ENCODE measurements at places on chromosomes 1 and 21.

DNA sequence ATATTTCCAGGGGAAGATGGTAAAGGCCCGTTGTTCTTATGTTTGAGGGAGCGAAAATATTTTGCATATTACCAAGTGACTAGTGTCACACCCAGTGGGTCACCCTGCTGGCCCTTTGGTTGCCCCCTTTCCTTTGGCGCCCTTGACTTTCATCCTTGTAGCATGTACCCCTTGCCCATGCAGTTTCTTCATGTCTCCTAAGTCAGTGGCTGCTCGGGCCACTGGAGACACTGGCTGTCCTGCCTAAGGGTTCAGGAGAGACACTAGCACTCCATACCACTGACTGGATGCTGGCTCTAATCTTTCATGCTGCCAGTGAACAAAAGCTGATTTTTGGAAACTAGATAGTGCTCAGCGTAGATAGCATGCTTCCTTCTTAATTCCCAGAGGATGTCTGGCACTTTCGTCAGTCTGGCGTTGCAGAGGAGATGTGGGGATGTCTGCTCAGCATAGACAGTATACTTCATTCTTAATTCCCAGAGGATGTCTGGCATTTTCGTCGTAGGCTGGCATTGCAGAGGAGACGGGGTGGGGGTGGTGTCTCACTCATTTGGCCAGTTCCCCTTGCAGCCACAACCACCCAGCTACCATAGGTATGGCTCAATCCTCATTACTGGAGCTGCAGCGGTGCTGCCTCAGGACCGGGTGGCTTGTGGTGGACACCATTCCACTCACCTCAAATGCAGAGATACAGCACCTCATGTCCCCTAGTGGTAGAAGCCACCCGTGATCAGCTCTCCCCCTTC, 770.9 kb upstream of the TPTE start:
- no peak for DNase-seq

- DNase-seq, result no peak
Observed at GRCh38 chr1:168054117-168054516, 82.6 kb downstream of the GPR161 start.

DNA sequence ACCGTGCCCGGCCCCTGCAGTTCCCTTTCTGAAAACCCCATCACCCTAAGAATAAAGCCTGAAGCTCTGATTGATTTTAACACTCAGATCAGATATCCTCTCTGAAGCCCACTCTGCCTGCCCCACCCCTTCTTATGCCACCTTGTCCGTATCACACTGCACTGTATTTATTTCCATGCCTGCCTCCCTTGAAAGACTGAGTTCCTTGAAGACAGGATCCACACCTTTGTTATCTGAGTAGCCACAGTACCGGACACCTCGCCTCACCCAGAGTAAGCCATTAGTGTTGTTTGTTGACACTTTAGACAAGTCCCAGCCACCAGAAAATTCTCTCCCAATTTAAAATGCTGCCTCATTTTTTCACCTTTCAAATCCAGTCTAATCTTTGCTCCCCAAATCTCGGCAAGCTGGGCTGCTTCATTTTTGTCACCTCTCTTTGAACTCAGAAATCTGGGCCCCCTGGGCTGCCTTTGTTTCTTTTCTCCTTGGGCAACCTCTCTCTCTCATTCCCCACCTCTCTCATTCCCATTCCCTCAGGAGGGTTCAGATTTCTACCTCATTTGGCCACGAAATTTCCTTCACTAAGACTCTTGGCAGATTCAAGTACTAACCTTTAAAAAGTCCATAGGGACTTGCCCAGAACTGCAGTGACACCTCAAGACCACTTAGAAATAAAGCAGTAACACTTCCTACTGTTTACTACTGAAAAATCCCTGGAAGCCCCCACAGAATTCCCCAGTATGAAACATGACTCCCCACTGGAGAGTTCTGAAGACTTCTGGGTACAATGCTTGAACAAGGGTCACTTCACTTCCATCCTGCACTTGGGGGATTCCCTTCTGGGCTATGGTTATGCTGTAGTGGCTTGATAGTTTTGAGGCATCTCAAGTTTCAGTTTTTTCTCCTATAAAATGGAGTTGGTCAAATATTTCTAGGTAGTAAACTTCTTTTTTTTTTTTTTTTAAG, 8.7 kb upstream of the PPP1R15B start:
- no peak for DNase-seq

GRCh38 chr1:92822879-92823278, 9.0 kb upstream of the RPL5 start:
- no peak for DNase-seq

- no peak for DNase-seq
Observed at GRCh38 chr1:234705615-234706014, 95.6 kb upstream of the IRF2BP2 start.

GRCh38 chr1:233647073-233647472, 33.2 kb downstream of the KCNK1 start:
- no peak for DNase-seq

GRCh38 chr1:9691691-9692090, 40.2 kb downstream of the PIK3CD start:
- DNase-seq, result no peak

DNA sequence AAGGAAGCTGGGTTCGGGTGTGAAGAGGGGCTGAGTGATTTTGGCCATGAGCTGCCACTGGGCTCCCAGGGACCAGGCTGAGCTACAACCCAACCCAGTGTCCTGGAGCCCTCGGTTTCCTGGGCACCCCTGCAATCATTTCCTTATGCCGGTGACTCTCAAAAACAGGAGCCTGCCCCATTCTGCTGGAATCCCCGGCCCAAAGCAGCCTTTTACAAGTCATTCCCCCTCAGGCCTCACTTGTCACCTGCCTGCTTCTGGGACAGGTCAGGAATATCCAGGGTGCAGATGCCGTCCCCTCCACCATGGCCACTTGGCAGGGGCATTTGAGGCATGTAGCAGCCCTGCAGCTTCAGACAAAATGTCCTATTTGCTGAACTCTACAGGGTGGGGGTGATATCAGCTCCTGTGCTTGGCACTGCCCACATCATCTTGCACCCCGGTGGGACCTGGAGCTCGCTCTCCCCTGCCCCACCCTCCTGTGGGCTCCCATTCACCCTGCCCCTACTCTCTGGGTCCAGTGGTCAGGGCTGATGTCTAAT, 30.0 kb downstream of the CDK18 start:
- no peak for DNase-seq

DNA sequence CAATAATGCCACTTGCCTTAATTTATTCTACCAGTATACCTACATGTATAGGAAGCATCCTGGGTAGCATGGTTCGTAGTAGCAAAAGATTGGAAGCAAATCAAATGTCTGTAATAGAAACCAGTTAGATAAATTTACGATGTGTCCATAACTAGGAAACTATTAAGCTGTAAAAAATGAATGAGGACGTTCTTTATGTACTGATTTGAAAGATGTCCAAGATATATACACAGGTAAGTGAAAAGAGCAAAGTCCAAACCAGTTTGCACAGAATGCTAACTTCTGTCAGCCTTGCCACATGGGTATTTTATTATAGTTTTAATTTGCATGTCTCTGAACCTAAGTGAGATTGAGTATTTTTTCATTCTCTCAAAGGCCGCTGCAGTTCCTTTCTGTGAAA, 251.8 kb upstream of the IRF2BP2 start:
- no peak for DNase-seq

DNA sequence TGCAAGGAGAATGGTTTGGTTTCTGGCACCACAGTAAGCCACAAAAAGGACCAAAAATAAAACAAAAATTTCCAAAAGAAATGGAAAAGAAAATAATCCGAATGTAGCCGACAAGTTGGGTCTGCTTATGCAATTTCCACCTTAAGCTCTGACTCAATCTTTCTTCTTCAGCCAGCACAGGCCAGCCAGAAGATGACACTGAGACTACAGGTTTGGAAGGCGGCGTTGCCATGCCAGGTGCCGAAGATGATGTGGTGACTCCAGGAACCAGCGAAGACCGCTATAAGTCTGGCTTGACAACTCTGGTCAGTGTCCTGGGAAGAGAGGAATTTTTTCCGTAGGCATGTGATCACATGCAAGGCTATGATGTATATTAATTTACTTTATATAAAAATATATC, 23.4 kb downstream of the PDPN start:
- no peak for DNase-seq

GRCh38 chr1:33120436-33121231, 39.7 kb downstream of the AZIN2 start:
- no peak for DNase-seq

DNA sequence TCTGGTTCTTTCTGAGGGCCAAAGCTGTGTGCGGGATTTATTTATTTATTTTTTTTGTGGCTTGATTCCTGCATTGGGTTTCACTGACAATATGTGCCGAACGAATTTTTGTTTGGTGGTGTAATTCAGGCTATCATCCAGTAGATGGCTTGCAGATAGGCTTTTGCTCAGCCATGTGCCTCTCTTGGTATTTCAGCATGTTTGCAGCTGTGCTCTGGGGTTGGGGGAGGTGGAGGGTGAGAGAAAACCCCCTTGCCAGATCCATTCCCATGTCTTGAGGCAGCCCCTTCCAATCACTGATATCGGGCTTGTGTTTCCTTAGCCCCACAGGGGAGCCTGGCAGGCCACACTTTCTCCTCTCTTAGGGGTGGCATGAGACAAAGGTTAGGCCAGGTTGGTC, 302.4 kb downstream of the PTGER3 start:
- no peak for DNase-seq

All from activated CD4-positive, alpha-beta T cell treated with anti-CD3 and anti-CD28 coated beads, Interleukin-2, amount 50 U/mL, for 4 hours (primary cell).